Ovary (tissue), 10 donors: ENCODE measurements at places on chromosomes 2 and 18. TPM values are rescaled to one million over a fixed set of nuclear protein-coding genes. Genes with fewer than 3 reads are reported as not detected.

The CCL20 gene
- total RNA-seq: not detected

The GPR148 gene
- total RNA-seq: not detected

The ERFE gene
- total RNA-seq: not detected

The ALPP gene
- not detected for total RNA-seq

DNA sequence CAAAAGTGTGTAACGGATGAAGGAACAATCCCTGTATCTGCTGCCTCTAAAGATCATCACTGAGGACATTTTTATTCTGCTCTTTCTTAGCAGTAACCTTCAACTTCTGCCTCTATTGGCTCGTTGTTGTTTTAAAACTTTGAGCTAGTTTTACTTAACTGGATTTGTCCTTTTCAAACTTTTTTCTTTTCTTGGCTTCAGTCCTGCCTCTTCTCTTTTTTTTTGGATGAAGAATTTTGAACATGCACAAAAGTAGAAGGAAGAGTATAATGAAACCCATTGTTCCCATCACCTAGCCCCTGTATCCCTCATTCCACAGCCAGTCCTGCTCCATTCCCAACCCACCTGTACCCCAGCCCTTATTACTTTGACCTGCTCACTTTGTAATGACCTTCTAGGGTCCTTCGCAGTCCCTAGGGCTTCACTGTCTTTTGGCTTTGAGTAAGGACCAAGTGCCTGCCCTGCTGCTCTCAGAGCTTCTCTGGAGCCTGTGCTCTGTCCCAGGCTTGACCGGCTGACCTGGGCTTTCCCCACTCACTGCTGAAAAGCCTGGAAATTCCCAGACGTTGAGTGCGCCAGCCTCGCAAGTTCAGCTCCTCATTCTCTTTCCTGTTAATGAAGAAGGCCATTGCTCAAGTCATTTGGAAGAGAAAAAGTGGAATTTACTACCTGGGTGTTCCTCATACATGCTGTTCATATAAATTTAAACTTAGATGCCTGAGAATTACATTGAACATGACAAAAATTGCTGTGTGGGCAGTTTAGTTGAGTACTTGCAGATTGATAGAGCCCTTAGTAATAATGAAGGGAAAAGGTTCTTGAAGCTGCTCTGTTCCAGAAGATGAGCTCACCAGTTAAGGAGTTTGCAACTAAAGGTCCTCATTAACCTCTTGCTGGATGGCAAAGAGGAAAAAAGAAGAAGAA lies 149.3 kb upstream of the ALPP start:
- DNase-seq: no peak
